T-helper 17 cell (primary cell): ENCODE measurements at places on chromosomes 6 and 20.
A peak's percentile ranks its signal among the peaks of the same experiment; 100 is the strongest.

DNA sequence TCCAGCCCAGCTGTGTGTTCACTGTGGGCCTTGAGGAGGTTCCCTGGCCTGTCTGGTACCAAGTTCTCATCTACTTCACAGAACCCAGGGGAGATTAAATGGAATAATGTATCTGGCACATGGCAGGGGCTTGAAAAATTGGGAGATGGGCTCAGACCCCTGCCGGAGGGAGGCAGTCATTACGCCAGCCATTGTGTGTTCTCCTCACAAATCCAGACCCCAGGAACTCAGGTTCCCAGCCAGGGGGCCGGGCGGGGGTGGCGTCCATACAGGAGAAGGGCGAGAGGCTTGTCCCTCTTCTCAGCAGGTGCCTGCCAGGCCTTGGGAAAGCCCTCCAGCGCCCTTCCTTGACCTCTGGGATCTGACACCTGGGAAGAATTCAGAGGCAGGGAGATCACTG, 8.1 kb downstream of the NOL4L start:
- no peak for DNase-seq
- H3K36me3 ChIP-seq = no peaks in the 10 kb centered on the region
- no peak overlapping the region for H3K4me3 ChIP-seq
- H3K27me3 ChIP-seq = no peaks in the 10 kb centered on the region

DNA sequence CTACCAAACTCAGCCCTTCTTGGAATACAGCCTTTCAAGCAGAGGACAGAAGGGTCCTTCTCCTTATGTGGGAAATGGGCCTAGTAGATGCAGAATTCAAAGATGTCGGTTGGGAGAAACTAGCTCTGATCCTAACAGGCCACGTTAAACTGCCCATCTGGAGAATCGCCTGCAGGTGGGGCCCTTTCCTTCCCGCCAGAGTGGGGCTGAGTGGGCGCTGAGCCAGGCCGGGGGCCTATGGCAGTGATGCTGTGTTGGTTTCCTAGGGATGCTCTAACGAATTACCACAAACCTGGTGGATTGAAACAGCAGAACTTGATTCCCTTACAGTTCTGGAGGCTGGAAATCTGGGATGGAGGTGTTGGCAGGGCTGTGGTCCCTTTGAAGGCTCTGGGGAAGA, 9.1 kb downstream of the MAPK13 start:
- peaks cover 13% of the 10 kb centered on the region for H3K4me1 ChIP-seq
- no peaks in the 10 kb centered on the region for H3K27me3 ChIP-seq
- H3K4me3 ChIP-seq = no peak overlapping the region
- peaks cover 8% of the 10 kb centered on the region for H3K36me3 ChIP-seq
- H3K27ac ChIP-seq = peak overlapping the region; percentile 77

DNA sequence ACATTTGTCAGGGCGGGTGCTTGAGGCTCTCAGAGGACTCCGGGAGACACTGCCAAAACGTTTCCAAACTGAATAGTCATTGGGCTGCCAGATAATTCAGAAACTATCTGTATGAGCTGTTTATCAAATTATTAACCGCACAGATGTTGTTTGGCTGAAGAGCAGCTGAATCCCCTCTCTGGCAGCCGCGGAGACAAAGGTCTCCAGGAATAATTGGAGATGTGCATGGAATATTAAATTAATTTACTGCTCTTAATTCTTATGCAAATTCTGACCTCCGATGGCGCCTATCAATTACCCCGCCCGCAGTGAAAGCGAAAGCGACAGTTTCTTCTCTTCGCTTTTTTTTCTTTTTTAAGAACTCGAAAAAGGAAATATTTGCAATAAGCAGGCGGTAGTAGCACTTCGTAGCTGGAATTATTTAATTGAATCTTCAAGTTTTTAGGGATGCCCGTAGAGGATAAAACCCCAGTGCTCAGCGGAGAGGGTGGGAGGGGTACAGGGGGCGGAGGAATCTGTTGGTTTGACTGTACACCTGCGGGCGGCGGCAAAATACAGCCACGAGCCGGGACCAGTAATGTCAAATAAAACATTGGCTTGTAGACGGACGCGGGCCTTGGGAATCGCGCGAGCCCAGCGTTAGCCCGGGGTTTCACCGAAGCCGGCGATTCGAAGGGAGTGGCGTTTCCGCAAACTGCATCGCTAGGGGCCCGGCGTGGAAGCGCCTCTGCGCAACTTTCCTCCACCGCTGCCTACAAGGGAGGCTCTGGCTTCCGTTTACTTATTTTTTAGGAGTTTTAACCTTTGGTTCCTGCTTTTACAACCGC, 6.2 kb downstream of the LINC00237 start:
- DNase-seq = peak; percentile 23
- peaks cover 24% of the 10 kb centered on the region for H3K4me1 ChIP-seq
- peaks cover 76% of the 10 kb centered on the region for H3K27me3 ChIP-seq
- no peaks in the 10 kb centered on the region for H3K36me3 ChIP-seq
- peak overlapping the region; percentile 92 for H3K4me3 ChIP-seq

- peaks cover 45% of the 10 kb centered on the region for H3K27me3 ChIP-seq
- H3K4me3 ChIP-seq = no peak overlapping the region
- no peaks in the 10 kb centered on the region for H3K4me1 ChIP-seq
- H3K36me3 ChIP-seq = no peaks in the 10 kb centered on the region
- no peak overlapping the region for H3K27ac ChIP-seq
Measured at GRCh38 chr6:8194490-8194889, 92.1 kb upstream of the EEF1E1 start.

- no peak for DNase-seq
- H3K27me3 ChIP-seq = peaks cover 15% of the 10 kb centered on the region
- peaks cover 13% of the 10 kb centered on the region for H3K4me1 ChIP-seq
- no peak overlapping the region for H3K27ac ChIP-seq
- H3K4me3 ChIP-seq = no peak overlapping the region
Measured at GRCh38 chr6:43776115-43776798, 6.2 kb downstream of the VEGFA start.

- peaks cover 13% of the 10 kb centered on the region for H3K36me3 ChIP-seq
- H3K4me3 ChIP-seq = no peak overlapping the region
- H3K27me3 ChIP-seq = no peaks in the 10 kb centered on the region
- H3K4me1 ChIP-seq = peaks cover 4% of the 10 kb centered on the region
Measured at GRCh38 chr6:110613356-110613755, 136.9 kb upstream of the SLC22A16 start.

DNA sequence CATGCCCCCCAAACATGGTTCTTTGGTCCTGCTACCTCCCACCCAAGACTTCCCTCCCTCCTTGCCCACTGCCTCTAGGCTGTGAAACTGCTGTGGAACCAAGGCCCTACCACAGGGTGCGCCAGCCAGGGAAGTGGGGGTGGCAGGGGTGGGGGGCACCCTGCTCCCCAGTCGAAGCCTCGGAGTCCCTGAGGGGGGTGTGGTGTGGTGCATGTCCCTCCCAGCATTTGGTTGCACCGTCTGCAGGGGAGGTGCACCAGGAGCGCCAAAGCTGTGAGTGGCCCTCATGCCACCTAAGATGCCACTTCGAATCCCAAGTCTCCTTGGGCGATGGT, 1.8 kb downstream of the RGS19 start:
- H3K27ac ChIP-seq = peak overlapping the region; percentile 90
- H3K4me1 ChIP-seq = peaks cover 32% of the 10 kb centered on the region
- H3K27me3 ChIP-seq = no peaks in the 10 kb centered on the region
- H3K4me3 ChIP-seq = peak overlapping the region; percentile 93
